ENCODE measurements at places on chromosomes 3 and 15.

DNA sequence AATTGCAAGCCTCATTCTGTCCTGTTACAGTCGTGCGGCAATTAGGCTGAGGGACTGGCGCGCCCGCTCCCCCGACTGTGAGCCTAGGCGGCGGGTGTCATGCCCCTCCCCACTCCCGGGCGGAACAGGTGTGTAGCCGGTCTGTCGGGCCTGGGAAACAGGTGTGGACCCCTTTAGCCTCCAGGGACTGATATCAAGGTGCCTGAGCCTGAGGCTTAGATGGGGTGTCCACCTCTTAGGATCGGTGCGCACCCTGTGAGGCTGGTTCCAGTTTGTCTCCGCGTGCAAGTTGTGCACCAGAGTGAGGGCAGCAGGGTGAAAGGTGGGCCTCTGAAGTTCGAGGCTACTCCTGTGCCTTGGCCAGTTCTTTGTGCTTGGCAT lies 686 bp downstream of the VPS8 start:
- DNase-seq, result no peak

GRCh38 chr15:92882697-92883162 lies 17.4 kb upstream of the CHD2 start:
- no peak for DNase-seq

- DNase-seq, result no peak
Observed at GRCh38 chr15:57156210-57156884, 220.0 kb upstream of the CGNL1 start.

GRCh38 chr3:184965639-184966430 lies 153.9 kb downstream of the VPS8 start:
- no peak for DNase-seq

GRCh38 chr3:134146666-134147065 lies 104.0 kb downstream of the RYK start:
- no peak for DNase-seq

Measured in amniotic stem cell (primary cell).